Activated naive CD8-positive, alpha-beta T cell treated with anti-CD3 and anti-CD28 coated beads for 36 hours (primary cell): ENCODE measurements at places on chromosomes 4 and X. TPM values are rescaled to one million over a fixed set of nuclear protein-coding genes. Genes with fewer than 3 reads are reported as not detected.

The IL2RG gene
- total RNA-seq: 241 TPM

The EVC gene
- total RNA-seq: 0.06 TPM

The MAGEE1 gene
- total RNA-seq: 4.6 TPM

The MAGEE2 gene
- total RNA-seq: not detected

The ADH7 gene
- total RNA-seq: not detected

DNA sequence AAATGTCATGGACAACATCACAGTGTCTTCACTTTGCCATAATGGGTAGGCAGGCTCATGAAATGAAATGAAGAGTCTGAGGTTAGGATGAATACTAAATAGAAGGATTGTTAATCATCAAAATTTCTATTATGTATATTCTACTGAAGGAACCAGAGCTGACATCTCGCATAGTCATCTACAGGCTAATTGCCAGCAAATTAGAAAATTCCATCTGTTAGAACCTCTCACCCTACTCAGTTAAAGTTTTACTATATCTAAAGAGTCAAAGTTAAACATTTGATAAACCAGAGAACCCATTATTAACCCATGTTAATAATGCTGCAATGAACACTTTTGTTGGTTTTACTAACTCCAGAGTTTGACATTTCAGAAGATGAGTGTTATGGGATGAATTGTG lies 114.6 kb downstream of the ARHGAP6 start:
- no peak overlapping the region for H3K27ac ChIP-seq
- H3K4me3 ChIP-seq: no peak overlapping the region
- H3K4me1 ChIP-seq: no peaks in the 10 kb centered on the region
- no peaks in the 10 kb centered on the region for H3K27me3 ChIP-seq

DNA sequence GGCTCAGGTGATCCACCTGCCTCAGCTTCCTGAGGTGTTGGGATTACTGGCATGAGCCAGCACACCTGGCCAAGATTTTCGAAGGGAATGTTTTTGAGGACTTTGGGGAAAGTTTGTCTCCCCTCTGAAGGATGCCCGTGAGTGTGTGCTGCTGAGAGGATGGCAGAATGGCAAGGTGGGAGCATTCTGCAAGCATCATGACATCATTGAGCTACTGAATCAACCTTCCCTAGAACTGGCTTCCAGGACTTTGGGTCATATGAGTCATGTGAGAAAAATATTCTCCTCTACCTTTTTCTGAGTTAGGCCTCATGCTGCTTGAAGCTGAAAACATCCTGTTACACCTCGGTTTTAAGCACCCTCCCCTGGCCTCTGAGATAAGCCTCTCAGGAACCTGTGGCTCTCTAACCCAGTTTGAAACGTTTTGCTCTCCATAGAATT lies 31.0 kb downstream of the TMEM131L start:
- H3K4me3 ChIP-seq: peak overlapping the region; percentile 72
- peak; percentile 51 for DNase-seq
- no peaks in the 10 kb centered on the region for H3K27me3 ChIP-seq
- H3K36me3 ChIP-seq: peaks cover 55% of the 10 kb centered on the region
- H3K27ac ChIP-seq: peak overlapping the region; percentile 93

DNA sequence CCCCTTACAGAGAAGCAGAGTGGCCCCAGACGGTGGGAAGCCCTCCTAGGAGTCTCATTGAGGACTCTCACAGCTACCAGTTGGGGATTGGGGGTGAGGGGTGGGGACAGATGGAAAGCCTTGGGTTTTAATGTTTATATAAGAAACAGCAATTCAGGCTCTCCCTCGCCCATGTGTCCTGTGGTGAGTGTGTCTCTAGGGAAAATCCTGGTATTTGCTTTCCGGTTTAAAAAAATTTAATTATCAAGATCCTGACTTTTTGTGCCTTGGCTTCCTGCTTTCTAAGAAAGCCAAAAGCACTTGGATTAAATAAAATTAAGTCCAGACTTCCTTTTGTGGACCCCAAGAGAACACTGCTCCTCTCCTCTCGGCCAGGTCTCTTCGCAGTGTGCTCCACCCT lies 93.8 kb downstream of the SOWAHB start:
- peaks cover 18% of the 10 kb centered on the region for H3K27me3 ChIP-seq
- H3K4me3 ChIP-seq: no peak overlapping the region
- no peak for DNase-seq
- H3K4me1 ChIP-seq: no peaks in the 10 kb centered on the region

GRCh38 chr4:86452422-86452891 lies 92.6 kb upstream of the MAPK10 start:
- H3K27ac ChIP-seq: no peak overlapping the region
- H3K27me3 ChIP-seq: peaks cover 10% of the 10 kb centered on the region
- H3K36me3 ChIP-seq: no peaks in the 10 kb centered on the region
- H3K4me3 ChIP-seq: no peak overlapping the region

- H3K4me1 ChIP-seq: no peaks in the 10 kb centered on the region
- no peaks in the 10 kb centered on the region for H3K27me3 ChIP-seq
- no peak overlapping the region for H3K27ac ChIP-seq
- H3K4me3 ChIP-seq: no peak overlapping the region
- DNase-seq: no peak
Observed at GRCh38 chrX:134745636-134746409, 87.6 kb upstream of the PLAC1 start.

GRCh38 chr4:147583876-147584275 lies 33.3 kb upstream of the TMEM184C start:
- H3K27me3 ChIP-seq: no peaks in the 10 kb centered on the region
- DNase-seq: no peak
- H3K36me3 ChIP-seq: no peaks in the 10 kb centered on the region
- H3K27ac ChIP-seq: no peak overlapping the region

- H3K36me3 ChIP-seq: no peaks in the 10 kb centered on the region
- H3K4me1 ChIP-seq: peaks cover 5% of the 10 kb centered on the region
- DNase-seq: peak; percentile 9
- peak overlapping the region; percentile 74 for H3K4me3 ChIP-seq
- peak overlapping the region; percentile 71 for H3K27ac ChIP-seq
- peaks cover 3% of the 10 kb centered on the region for H3K27me3 ChIP-seq
Observed at GRCh38 chrX:16882169-16882568, 12.0 kb upstream of the RBBP7 start.

GRCh38 chr4:179112441-179113170 lies 1670.4 kb upstream of the AGA start:
- no peaks in the 10 kb centered on the region for H3K36me3 ChIP-seq
- no peak for DNase-seq
- no peak overlapping the region for H3K27ac ChIP-seq
- no peak overlapping the region for H3K4me3 ChIP-seq
- no peaks in the 10 kb centered on the region for H3K27me3 ChIP-seq

DNA sequence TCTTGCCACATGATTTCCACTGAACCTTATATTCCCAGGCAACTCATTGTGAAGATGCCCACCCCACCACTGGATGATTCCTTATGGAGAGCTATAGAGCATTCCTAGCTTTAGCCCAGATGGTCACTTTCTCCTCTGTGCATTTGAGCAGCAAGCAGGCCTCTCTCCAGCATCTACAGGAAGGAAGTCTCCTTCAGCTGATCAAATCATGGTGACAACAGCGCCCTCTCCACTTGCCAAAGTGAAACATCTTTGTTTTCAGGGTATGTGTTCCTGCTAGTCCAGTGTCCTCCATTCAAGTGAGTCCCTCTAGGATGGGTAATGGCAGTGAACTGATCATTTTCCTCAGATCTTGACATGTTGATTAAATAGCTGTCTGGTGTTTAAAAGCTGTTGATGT lies 10.9 kb upstream of the SYTL5 start:
- DNase-seq: no peak
- no peak overlapping the region for H3K27ac ChIP-seq
- no peaks in the 10 kb centered on the region for H3K4me1 ChIP-seq
- no peak overlapping the region for H3K4me3 ChIP-seq

GRCh38 chr4:150325872-150326271 lies 247.6 kb downstream of the DCLK2 start:
- no peak for DNase-seq
- H3K27ac ChIP-seq: no peak overlapping the region
- H3K4me3 ChIP-seq: no peak overlapping the region
- H3K27me3 ChIP-seq: no peaks in the 10 kb centered on the region
- H3K4me1 ChIP-seq: no peaks in the 10 kb centered on the region

DNA sequence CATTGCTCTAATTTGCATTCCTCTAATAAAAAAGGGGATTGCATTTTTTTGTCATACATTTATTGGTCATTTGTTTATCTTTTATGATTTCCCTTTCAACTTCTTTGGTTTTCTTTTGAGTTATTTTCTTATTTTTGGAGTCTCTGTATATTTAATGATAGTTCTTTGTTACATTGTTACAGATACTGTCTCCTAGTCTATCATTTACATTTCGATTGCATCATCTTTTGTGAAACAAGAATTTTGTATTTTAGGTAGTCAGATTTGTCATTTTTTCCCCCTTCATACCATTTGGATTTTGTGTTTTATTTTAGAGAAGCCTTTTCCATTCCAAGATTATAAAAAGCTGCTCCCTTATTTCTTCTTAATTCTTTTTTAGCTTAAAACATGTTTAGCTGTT lies 37.1 kb downstream of the SNX25 start:
- H3K4me3 ChIP-seq: no peak overlapping the region
- H3K36me3 ChIP-seq: peaks cover 26% of the 10 kb centered on the region
- peak overlapping the region; percentile 72 for H3K27ac ChIP-seq
- no peak for DNase-seq
- H3K27me3 ChIP-seq: no peaks in the 10 kb centered on the region

DNA sequence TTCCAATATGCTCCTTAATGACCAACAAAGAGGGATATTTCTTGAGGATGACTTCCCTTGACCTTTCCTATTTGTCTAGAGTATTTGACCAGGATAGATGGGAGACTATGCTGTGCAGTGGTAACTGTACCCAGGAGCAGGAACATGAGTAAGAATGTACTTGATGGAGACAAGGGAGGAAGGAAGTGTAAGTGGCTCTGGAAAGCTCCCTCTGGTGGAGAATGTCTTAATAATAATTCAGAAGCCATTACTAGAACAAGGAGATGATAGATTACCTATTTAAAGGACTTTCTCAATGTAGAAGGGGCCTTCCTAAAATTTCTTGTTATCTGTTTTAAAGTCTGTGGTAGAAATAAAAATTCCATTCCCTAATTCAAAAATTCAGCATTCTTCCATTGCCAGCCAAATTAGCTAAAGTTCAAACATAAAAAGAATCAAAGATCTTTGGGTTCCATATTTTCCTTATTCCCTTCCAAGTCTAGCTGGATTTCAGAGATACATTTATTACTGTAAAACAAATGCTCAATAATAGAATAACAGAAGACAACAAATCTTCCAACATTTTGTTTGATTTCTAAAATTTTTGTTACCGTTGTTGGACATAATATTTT lies 83.8 kb downstream of the GRID2 start:
- DNase-seq: no peak
- H3K27ac ChIP-seq: no peak overlapping the region
- H3K4me3 ChIP-seq: no peak overlapping the region
- H3K36me3 ChIP-seq: no peaks in the 10 kb centered on the region
- H3K27me3 ChIP-seq: no peaks in the 10 kb centered on the region

DNA sequence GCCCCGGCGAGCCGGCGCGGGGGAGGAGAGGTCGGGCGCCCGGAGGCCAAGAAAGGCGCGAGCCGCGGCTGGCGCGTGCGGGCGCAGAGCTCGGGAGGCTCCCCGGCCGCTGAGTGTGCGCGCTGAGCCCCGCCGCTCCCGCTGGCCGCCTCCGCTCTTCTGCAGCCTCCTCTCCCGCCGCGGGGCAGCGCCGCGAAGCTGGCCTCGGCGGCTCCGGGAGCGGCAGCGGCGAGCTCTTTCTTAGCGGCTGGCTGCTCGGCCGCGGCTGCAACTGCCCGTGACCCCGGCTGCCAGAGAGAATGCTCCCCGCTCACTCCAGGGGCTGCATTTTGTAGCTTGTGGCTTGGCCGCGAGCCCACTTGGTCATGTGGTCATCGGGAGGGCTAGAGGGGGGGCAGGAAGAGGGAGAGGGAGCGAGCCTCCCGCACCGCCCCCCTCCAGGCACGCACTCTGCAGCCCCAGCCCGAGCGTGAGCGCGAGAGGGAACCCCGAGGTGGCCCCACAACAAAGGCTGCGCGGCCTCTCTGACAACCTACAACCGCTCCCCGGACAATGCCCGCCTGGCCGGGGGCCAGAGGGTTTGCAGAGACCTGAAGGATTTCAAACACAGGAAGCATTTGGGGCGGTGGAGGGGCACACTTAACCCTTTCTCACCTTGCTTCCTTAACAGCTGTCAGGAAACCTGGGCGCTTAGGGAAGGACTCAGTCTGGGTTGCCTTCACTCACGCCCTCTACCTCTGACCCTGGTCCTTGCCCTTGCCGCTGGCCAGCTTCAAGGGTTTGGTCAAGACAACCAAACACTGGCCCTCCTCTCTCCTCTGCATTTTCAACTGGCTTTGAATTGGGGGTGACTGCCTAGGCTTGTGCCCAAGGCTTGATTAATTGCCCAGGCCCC lies at the start of gene APLN:
TSS of gene APLN (minus strand) at position 305 of the 895 bp plus-strand sequence. CDS start 326 bp downstream, outside the sequence.
- H3K4me1 ChIP-seq: no peaks in the 10 kb centered on the region
- H3K4me3 ChIP-seq: peak within 1 kb of the TSS; percentile 71
- no peak within 1 kb of the TSS for H3K27ac ChIP-seq

DNA sequence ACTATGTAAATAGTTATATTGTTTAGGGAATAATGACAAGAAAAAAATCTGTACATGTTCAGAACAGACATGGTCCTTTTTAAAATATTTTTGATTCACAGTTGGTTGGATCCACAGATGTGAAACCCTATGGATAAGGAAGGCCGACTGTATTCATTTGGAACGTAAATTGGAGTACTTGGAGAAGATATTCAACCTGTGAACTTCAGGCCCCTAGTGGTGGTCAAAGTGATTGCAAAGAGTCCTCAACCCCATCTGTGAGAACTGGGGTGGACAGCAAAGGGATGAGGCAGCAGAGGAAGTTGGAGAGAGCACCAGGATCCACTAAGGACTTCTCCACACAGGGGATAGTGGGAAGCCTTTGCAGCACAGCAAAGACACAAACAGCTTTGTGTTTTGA lies 6.2 kb upstream of the CXCL13 start:
- no peak overlapping the region for H3K4me3 ChIP-seq
- no peaks in the 10 kb centered on the region for H3K36me3 ChIP-seq
- H3K4me1 ChIP-seq: peaks cover 16% of the 10 kb centered on the region
- peaks cover 26% of the 10 kb centered on the region for H3K27me3 ChIP-seq
- no peak overlapping the region for H3K27ac ChIP-seq

GRCh38 chrX:115409551-115409950 lies 120.0 kb downstream of the LUZP4 start:
- no peak for DNase-seq
- no peaks in the 10 kb centered on the region for H3K36me3 ChIP-seq
- H3K4me1 ChIP-seq: no peaks in the 10 kb centered on the region
- H3K27me3 ChIP-seq: no peaks in the 10 kb centered on the region
- no peak overlapping the region for H3K4me3 ChIP-seq

- peak within 1 kb of the TSS; percentile 67 for H3K4me3 ChIP-seq
- peaks cover 10% of the 10 kb centered on the region for H3K4me1 ChIP-seq
- DNase-seq: peak; percentile 48
- no peaks in the 10 kb centered on the region for H3K36me3 ChIP-seq
- peaks cover 62% of the 10 kb centered on the region for H3K27me3 ChIP-seq
- H3K27ac ChIP-seq: peak within 1 kb of the TSS; percentile 1
Observed at GRCh38 chr4:101790521-101791181, at the start of gene BANK1. Gene BANK1, plus strand, starts transcription at chr4:101790730. Its CDS starts 151 bp downstream, at chr4:101790881.

DNA sequence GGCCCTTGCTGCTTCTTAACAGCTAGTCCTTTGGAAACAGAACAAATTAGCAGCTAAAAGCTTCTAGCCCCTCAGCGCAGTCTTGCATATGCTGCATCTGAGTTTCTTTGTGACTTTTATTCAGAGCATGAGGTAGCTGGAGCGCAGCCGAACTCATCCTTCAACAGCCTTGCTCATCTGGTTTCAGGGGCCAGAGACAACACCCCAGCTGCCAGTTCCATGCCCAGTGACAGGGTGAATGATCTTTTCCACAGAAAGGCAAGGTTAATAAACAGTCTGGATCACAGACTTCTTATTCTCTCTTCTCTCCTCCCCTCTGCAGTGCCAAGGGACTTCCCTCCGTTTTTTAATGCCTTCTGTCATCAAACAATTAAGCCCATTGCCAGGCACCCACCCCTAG lies 216.6 kb upstream of the INTU start:
- H3K36me3 ChIP-seq: no peaks in the 10 kb centered on the region
- H3K27me3 ChIP-seq: no peaks in the 10 kb centered on the region

GRCh38 chr4:139300431-139301112 lies 733 bp upstream of the NAA15 start:
- H3K36me3 ChIP-seq: peaks cover 35% of the 10 kb centered on the region
- DNase-seq: no peak
- peak overlapping the region; percentile 99 for H3K27ac ChIP-seq
- H3K4me3 ChIP-seq: peak overlapping the region; percentile 97
